Activated CD4-positive, alpha-beta T cell treated with anti-CD3 and anti-CD28 coated beads, Interleukin-2, amount 50 U/mL, for 24 hours (primary cell): ENCODE measurements at places on chromosomes 4 and X.

DNA sequence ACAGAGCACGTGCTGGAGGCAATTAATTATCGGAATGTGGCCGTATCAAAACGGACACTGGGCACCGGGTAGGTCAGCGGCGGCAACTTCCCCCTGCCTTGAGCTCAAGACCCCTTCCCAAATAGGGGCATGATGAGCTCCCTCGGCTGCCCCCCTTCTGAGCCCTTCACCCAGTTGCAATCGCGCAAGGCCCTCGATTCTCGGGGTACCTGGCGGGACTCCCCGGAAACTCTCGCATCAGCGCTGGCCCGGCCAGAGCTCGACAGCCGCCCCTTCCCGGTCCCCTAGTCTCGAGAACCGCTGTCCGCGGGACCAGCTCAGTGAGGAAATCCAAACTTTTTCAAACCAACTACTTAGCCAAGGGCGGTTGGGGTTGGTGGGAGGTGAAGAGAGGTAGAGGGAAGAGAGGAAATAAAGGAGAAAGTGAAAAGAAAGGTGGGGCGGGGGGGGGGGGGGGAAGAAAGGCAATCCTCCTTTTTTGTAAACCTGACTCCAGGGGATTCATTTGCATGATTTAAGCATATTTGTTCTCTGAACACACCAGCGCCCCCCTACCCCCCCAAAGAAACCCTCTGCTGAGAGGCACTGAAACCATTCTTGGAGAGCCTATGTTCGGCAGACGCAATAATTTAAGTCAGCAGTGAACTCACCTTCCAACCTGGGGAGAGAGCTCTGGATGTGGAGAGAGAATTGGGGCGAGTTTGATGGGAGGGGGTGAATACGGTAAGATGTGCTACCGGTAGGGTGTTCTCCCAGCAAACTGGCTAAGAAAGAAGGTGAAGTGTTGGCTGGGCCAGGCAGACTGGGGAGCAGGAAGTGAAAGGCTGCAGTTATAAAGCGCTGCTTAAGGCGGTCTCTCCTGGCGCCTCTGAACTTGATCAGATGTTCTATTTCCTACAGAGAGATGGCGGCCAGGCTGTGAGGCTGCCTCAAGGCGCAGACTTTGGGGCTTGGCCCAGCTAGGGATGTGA lies 2.0 kb upstream of the ZIC3 start:
- DNase-seq: no peak

DNA sequence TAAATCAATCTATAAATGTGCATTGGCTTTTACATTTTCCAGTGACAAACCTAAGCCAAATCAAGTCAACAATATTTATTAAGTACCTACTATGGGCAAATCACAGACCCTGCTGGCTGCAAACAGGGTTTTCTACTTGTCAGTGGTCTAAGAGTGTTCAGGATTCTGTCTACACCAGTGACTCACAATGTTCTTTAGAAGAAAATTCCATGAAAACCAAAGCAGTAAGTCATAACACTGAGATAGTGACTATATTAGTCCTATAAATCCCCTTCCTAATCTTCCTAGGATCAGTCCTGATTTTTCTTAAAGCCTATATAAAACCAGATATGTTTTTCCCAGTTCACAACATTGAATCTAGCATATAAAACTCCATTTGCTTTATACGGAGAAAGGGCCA lies 69.7 kb downstream of the PPP3CA start:
- no peak for DNase-seq

- DNase-seq: no peak
Measured at GRCh38 chrX:130071611-130072344, 38.5 kb downstream of the ELF4 start.

DNA sequence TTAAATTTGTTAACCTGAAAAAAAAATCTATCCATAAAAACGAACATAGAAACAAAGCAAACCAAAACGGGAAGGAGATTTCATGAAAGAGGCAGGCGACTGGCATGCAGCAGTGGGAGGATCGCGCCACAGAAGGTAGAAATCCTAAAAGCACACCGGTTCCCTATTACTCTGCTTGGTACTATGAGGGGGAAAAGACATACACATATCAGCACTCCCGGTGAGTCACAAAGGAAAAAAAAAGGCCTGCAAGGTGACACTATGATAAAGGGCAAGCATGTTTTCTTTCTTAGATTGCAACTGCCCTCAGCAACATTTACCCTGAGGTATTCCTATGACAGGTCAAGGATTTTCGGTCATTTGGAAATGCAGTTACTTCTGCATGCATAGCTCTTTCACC lies 60.6 kb upstream of the NAP1L5 start:
- no peak for DNase-seq

- no peak for DNase-seq
Measured at GRCh38 chrX:11105080-11105479, 6.1 kb upstream of the HCCS start.

DNA sequence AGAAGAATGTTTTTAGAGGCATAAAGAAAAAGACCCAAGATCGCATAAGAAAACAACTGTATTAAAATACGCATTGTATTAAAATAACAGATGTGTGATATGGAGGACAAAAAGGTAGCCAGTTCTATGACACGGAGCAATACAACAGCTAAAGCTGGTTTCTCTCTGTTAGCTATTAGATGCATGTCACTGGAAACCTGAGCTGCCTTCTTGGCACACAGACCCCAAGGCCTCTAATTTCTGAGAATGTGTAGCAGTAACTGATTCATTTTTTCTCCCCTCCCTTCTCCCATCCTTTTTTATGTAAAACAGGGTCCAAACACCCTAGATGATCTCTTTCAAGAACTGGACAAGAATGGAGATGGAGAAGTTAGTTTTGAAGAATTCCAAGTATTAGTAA lies 4.1 kb downstream of the S100G start:
- no peak for DNase-seq

- DNase-seq: no peak
Measured at GRCh38 chr4:22253431-22253830, 262.4 kb downstream of the ADGRA3 start.
